ENCODE measurements at places on chromosomes 4 and X. TPM values are rescaled to one million over a fixed set of nuclear protein-coding genes. Genes with fewer than 3 reads are reported as not detected.
A peak's percentile ranks its signal among the peaks of the same experiment; 100 is the strongest.

MGST2 gene
- 19.3 TPM for total RNA-seq

SERPINA7 gene
- total RNA-seq, result not detected

PPEF1 gene
- total RNA-seq, result not detected

HPGDS gene
- not detected for total RNA-seq

POLN gene
- 0.44 TPM for total RNA-seq

GPR143 gene
- not detected for total RNA-seq

GNL3L gene
- total RNA-seq, result 36.3 TPM

GAGE12F gene
- total RNA-seq, result not detected

GRCh38 chr4:176277162-176277904 is 8.3 kb upstream of the ASB5 start:
- DNase-seq, result peak; percentile 67

GRCh38 chr4:118798658-118799057 is 37.3 kb downstream of the SEC24D start:
- no peak for DNase-seq

DNA sequence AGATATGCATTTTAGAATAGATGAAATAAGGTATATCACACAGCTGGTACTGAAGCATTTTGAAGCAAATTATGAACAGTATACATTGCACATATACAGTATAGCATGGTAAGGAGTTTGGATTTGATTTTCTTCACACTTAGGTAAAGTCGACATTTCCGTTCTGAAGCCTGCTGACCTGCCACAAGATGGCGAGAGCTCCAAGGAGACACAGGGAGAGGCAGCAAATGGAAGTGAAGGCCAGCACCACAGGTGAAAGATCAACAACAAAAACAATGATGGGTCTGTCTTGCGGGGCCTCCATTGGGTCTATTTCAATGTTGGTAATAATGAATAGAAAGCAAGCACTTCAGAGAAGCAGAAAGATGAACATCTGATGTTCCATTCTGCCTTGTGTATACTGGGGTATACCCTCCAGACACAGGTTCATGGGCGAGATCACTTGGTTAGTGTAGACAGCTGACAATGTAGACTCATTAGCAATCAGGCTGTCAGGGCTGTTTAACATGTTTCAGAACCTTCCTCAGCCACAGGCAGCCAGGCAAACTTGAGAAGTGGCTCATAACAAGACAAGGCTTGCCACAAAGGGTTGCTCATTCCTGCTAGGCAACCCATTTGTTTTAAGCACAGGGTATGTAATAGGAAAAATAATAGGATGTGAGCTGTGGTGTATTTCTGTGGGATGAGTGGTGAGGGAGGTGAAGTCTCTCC is 21.4 kb upstream of the NOX1 start:
- peak; percentile 64 for DNase-seq

DNA sequence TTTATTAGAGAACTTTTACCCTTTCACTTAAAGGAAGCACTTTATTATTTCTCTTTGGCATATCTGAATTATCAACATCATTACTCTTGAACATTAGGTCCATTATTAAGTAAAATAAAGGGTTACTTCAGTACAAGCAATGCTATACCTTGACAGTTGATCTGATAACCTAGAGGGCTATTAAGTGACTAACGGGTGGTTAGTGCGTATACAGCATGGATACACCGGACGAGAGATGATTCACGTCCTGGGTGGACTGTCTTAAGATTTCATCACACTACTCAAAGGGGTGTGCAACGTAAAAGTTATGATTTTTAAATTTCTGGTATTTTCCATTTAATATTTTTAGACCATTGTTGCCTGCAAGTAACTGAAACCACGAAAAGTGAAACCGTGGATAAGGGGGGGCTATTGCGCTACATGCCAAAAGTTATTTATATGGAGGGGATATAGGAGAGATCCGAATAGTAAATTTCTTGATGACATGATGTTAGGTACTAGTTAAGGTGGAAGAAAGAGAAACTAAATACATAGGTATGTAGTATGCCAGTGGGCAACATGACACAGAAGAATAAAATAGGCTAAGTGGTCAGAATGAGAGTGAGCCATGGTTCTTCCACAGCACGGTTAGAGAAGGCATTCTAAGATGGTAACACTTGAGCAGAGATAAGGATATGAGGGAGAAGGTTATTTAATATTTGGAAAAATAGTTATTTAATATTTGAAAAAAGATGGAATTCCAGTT is 230.8 kb upstream of the ANKRD50 start:
- DNase-seq, result no peak

- peak; percentile 3 for DNase-seq
These were observed 562.1 kb downstream of the TMA16 start for GRCh38 chr4:164056426-164057142.

- DNase-seq, result no peak
These were observed 251.2 kb downstream of the PAPSS1 start for GRCh38 chr4:107468812-107469211.

DNA sequence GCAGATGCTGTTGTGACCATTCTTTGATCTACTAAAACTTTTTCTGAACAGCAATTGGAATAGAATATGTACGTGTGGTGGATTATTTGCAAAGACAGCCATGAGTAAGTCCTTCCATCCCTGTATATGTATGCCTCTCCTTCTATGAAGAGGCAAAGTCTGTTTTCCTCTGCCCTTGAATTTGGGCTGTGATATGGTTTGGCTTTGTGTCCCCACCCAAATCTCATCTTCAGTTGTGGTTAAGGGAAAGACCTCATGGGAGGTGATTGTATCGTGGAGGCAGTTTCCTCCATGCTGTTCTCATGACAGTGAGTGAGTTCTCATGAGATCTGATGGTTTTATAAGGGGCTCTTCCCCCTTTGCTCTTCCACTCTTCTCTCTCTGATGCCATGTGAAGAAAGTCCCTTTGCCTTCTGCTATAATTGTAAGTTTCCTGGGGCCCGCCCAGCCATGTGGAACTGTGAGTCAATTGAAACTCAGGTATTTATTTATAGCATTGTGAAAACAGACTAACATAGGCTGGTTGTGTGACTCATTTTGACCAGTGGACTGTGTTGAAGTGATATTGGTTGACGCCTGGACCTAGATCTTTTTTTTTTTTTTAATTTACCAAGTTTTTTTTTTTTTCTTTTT is 108.3 kb upstream of the CAMK2D start:
- peak; percentile 75 for DNase-seq

- peak; percentile 60 for DNase-seq
These were observed 165.0 kb downstream of the SPIN4 start for GRCh38 chrX:63186137-63186536.

DNA sequence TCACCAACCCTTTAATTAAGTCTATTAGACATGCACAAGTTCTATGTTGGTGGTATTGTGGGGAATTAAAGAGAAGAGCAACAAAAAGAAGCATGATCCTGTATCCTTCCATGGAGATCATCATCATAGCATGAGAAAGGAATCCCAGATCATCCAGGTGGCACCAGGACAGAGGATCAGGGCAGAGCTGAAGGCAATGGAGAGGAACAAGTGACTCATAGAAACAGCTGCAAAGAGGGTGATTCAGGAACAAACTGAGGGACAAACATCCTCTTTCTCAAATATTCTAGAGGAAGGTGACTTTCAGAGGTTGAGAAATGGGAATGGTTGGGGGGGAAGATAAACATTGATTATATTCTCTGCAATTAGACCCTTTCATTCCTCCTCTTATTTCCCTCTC is 105.5 kb upstream of the OTUD4 start:
- DNase-seq, result peak; percentile 36

All from M059J (cell line).